DMS 273 treated with DMSO at 0.1 percent for 48 hours (cell line): ENCODE measurements at places on chromosomes 5 and 9.

- DNase-seq, result no peak
These were observed 128.8 kb upstream of the MAP3K1 start for GRCh38 chr5:56686337-56687195.

DNA sequence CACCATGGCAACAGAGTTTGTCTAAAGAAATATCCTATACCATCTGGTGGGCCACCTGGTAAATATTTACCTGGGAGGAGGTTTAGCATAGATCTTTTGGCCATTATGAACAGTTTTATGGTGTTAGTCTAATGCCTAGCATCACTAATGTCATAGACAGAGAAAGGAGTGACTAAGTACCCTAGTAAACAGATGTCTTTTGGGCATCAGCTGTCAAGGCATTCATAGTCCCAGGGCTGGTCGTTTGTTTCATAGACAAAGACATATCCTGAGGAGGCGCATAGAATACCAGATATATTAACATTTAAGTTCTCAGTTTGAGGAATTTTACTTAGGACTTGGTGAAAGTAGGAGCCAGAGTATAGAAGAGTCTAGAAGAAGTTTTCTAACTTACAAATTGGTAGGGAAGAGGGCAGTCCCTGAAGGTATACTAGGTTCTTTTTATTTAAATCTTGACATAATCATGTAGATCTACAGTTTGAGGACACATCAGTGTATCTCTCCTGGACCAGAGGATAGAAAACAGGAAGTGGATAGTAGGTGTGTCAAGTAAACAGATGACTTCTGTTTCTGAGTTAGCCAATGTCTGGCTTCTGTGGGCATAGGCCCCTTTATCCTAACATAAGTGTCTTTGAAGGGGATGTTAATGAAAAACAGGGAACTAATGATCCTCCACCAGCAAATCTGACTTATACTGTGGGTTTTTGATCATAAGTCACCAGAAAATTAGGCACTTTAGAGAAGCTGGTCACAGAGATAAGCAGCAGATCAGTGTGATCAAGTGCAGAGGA is 105.0 kb upstream of the PRSS3 start:
- DNase-seq, result no peak

DNA sequence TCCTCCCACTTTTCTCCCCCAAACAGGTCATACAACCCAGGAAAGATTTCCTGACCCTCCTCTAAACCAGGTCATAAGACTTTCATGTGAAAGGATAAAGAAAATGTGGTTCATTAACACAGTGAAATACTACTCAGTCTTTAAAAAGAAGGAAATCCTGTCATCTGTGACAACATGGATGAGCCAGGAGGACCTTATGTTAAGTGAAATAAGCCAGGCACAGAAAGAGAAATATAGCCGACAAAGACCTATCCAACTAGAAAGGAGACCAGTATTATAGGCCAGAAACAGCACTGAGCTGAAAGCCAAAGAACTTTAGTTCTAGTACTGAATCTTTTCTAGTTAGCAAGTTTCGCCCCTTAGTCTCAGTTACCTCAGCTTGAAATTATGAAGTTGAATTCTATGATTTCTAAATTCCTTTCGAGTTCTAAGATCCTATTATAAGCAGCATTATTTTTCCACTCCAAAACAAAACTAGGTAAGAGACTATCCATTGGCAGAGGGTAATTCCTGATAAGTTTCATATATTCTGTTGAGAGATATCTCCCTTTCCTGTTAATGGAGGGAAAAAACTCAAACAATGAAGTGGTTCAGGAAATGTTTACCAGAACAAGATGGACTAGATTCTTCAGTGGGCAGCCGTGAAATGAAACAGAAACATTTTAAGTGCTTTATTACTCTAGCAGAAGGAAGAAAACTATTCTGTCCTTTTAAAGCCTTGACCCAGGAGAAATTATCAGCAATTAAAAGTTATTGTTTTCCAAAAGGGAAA is 42.5 kb downstream of the GNA14 start:
- no peak for DNase-seq

- DNase-seq, result no peak
These were observed 15.8 kb upstream of the TRAF1 start for GRCh38 chr9:120942186-120943001.

- DNase-seq, result no peak
These were observed 437.4 kb downstream of the ARHGEF28 start for GRCh38 chr5:74063346-74063745.
